Trophoblast cell (in vitro differentiated cells and primary cell): ENCODE measurements at places on chromosomes 16 and 17.

- no peak for DNase-seq
Measured at GRCh38 chr16:5412731-5413130, 315.1 kb upstream of the EEF2KMT start.

- DNase-seq: no peak
Measured at GRCh38 chr17:44092051-44092450, 21.5 kb downstream of the G6PC3 start.

GRCh38 chr16:49458656-49459445, 85.2 kb downstream of the C16orf78 start:
- DNase-seq: no peak

DNA sequence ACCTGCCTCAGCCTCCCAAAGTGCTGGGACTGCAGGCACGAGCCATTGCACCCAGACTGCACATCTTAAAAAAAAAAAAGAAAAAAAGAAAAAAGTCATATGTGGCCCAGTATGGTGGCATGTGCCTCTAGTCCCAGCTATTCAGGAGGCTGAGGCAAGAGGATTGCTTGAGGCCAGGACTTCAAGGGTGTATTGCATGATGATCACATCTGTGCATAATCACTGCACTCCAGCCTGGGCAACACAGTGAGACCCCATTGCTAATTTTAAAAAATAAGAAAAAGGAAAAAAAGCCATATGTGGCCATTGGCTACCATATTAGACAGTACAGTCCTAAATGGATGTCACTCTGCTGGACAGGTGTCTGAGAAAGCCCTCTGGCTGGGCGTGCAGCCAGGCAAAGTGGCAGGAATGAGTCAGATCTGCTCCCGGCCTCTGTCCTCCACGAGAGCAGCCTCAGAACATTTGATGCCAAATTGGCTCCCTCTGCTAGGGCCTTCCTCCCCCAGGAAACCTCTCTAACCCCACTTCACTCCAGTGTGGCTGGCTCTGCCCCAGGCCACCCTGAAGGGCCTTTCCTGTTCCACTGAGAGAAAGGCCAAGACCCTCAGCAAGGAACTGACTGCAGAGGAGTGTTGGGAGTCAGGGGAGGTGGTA, 14.7 kb downstream of the CA7 start:
- no peak for DNase-seq

DNA sequence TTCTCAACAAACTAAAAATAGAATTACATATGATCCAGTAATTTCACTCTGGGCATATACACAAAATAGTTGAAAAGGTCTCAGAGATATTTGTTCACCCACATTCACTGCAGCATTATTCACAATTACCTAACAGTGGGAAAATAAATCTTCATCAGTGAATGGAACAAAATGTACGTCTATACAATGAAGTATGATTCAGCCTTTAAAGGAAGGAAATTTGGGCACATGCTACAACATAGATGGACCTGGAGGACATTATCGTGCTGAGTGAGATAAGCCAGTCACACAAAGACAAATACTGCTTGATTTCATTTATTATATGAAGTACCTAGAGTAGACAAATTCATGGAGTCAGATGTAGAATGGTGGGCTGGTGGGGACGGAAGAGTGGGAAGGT, 47.0 kb downstream of the MFSD11 start:
- DNase-seq: no peak

DNA sequence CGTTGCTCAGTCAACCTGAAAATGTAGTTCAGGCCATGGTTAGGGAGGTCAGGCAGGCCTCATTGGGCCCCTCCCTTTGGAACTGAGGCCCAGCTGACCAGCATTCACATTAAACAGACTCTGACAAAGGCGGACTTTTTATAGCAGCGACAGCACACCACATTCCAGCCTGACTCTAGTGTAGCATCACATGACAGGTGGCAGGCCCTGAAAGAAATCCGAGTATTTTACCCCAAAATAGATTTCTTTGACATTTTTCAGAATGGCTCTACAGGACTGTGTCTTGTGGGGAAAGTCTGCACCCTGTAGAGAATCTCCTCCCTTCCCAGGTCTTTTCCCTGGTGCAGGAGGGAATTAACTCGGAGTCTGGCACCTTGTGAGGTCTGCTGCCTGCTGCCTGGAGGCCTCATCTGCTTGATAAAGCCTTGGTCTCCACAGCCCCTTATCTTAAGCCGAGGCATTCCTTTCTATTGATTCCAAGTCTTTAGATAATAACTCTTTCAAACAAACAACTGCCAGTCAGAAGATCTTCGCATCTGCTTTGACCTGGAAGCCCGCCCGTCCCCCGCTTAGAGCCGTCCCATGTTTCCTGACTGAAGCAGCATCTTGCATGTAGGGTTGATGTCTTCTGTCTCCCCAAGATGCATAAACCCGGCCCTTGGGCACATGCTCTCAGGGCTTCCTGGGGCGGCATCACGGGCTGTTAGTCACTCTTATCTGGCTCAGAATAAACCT, 44.0 kb upstream of the CAPN15 start:
- DNase-seq: no peak
